ENCODE measurements at places on chromosomes 2 and 18.

GRCh38 chr18:51337406-51337805 is 139.9 kb upstream of the MEX3C start:
- DNase-seq = no peak

DNA sequence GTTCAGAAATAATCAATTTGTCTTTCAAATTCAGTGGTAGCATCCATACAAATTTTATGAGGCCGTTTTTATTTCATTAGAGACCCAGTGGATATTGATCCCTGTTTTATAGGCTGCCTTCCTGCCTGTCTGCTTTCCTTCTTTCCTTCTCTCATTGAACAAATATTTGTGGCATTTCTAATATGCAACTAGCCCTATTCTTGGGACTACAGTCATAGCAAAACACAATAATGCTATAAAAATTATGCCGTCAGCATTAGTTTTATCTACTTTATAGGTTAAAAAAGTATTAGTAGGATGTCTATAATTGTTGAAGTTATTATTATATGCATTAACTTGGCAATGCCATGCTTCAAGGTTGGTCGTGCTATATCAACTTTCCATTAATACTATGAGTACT is 2037.8 kb upstream of the LRRTM1 start:
- DNase-seq = no peak

- no peak for DNase-seq
Measured at GRCh38 chr18:8351161-8351560, 258.1 kb upstream of the RAB12 start.

GRCh38 chr2:209682646-209683045 is 89.0 kb upstream of the UNC80 start:
- DNase-seq = no peak

DNA sequence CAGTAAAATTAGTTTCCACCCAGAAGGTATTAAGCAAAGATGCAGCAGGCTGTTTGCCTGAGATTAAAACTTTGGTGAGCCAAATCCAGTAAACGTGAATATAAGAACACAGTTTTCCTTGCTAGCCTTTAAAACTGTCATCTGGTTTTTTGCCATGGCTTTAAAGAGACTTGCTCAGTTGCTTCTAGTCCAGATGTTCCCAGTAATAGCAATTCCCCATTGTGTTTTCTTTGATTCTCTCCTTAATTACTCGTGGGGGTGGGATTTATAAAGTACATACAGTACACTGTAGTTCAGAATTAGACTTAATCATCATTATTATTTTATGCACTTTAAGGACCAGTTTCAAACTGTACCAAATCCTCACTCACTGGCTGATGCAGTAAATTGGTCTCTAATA is 303.5 kb upstream of the ZNF804A start:
- no peak for DNase-seq

DNA sequence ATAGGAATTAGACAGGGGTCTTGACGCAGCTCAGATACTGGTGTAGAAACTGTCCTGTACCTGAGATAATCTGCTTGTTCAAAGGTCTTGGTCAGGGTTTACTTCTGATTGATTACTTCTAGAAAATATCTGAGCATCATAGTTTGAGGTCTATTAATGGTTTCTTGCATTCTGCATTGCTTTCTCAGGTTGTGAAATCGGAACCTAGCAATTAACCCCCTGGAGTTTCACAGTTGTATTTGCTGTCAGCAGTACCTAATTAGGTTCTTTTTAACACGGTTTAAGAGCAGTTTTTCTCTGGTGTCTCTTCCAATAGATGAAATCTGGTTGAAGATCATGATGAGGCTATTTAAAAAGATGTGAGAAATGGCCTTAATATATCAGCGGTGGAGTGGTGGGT is 428.6 kb upstream of the SYT4 start:
- DNase-seq = no peak

- no peak for DNase-seq
Measured at GRCh38 chr2:202133200-202133908, 60.3 kb downstream of the KIAA2012 start.
